ENCODE measurements at places on chromosomes 12 and 14. TPM values are rescaled to one million over a fixed set of nuclear protein-coding genes. Genes with fewer than 3 reads are reported as not detected.

DNA sequence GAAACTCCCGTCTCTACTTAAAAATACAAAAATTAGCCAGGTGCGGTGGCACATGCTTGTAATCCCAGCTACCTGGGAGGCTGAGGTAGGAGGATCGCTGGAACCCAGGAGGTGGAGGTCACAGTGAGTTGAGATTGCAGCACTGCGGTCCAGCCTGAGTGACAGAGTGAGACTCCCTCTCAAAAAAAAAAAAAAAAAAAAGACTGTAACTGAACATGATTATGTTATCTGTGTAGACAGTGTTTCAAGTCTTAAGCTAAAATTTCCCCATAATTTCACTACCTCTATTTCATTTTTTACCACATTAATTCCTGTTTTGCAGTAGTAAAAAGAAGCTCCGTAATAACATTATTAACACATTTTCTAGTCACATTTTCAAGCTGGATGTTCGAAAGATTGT lies 5.4 kb downstream of the PLBD1 start:
- no peak for DNase-seq

DNA sequence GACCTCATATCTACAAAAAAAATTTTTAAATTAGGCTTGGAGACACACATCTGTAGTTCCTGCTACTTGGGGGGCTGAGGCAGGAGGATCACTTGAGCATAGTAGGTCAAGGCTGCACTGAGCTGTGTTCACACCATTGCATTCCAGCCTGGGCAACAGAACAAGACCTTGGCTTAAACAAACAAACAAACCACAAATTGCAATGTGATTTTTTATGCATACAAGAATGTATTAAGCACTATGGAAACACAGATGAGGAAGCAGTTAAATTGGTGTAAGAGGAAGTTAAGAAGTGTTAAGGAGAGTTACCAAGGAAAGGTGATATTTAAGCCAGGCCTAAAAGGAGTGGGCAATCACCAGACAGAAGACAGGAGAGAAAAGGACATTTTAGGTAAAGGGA lies 83.6 kb upstream of the HECTD1 start:
- no peak for DNase-seq

GRCh38 chr12:44403185-44403584 lies 472.9 kb downstream of the NELL2 start:
- DNase-seq = no peak

DNA sequence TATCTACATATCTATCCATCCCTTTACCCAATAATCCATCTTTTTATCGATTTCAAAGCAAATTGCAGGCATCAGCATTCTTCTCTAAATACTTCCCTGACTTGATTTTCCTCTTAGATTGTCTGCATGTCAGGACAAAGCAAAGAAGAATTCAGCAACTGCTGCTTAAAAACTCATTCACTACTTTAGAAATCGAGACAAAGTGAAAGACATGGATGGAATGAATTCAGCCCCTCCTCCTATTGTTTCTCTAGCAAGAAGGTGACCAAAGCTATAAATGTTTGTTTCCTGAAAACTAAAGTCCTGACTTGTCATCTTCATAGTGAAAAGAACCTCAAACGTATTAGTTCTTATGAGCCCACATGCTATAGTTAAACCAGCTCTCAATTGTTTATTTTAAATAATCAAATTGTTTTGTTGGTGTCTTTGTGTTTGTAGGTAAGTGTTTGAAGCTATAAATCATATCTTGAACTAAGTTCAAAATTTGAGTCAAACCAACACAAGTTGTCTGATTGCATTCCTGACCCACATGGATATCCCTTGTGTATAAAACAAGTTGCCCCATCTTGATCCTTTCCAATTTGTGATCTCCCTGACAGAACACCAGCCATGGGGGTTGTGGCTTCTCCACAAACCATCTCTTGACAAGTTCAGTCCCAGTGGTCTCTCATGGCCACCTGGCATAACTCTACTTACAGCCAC lies 58.6 kb upstream of the ARHGAP5 start:
- no peak for DNase-seq

DNA sequence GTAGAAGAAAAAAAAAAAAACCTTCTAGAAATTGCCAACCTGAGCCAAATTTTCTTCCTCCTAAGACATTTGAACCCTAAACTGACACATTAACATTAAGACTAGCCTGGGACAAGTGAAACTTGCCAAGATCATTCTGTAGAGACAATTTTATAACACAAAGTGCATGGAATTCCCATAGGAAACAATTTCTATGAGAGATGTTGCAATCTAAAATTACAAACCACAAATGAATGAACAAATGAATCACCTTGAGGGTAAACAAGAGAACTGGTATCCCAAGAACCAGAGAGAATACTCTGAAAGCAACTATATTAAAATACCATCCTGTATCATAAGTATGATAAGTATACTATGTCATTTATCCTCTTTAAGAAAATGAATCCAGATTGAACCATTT lies 165.3 kb downstream of the DICER1 start:
- no peak for DNase-seq

DNA sequence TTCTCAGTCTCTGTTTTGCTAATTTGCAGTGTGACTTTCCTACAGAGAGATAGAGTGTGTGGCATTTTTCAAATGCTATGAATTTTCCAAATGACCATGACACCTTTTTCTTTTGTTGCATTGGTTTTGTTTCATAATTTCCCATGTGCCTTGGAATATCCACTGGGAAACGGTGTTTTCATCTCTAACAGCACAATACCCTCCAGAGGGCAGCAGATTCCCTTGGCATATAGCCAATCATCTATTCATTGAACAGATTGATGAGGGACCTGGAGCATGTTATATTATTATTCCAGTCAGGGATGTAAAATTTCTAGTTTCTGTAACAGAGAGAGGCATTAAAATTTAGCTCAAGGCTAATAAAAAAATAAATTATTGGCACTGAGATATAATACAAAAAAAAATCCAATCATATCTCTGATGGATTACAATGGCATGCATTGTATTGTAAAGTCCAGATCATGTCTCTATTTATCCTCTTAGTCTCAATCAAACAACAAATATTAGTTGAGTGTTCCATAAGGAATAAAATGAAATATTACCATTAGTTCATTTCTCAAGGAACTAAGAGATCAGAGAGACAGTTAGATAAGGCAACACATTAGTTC lies 29.6 kb upstream of the NTN4 start:
- DNase-seq = peak; percentile 19

DNA sequence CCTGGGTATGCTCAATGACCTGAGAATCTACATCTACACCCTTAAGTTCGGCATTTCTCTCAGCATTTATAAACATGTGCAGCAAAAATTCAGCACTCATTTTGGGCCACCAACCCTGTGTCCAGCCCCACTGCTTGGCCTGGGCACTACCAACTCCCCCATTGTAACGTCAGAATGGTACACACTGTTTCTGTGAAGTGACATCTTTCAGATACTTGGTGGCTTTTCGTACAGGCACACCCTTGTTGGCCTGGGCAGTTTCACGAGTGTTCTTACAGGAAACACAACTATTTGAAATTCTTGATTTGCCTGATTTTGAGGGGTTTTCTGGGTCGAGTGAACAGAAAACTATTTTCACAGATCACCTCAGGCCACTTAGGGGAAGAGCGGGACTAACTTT lies 46.0 kb downstream of the TSHR start:
- DNase-seq = no peak

- DNase-seq = peak; percentile 97
Observed at GRCh38 chr14:77139540-77140358, 1.8 kb downstream of the ZDHHC22 start.

DNA sequence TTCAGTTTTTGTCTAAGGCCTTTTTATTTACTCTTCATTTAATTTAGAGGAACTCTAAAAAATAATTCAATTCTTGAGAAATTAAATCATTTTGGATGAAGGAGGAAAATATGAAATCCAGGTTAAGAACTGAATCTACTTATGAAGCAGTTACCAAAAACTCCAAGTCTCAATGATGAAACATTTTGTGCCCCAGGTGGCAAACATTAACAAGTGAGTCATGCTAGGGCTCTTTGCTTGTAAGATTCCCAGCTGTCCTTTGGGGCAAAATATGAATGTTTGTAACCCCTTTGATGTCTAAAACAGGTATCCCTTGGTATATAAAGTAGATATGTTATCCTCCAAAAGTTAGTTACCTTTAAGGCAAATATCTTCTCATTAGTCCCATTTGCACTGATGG lies 202.4 kb downstream of the NEDD1 start:
- DNase-seq = no peak

DNA sequence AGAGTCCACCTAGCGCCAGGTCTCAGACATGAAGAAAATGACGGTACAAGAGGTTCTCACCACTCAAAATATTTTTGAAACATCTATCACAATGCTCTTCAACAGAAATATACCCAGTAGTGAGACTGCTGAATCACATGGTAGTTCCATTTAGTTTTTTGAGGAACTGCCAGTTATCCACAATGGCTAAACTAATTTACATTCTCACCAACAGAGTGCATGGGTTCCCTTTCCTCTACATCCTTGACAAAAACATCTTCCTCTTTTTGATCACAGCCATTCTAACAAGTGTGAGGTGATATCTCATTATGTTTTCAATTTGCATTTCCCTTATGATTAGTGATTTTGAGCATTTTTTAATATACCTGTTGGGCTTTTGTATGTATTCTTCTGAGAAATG lies 5.7 kb upstream of the GPR65 start:
- no peak for DNase-seq

RNASE2 gene
- total RNA-seq = not detected

PAX9 gene
- not detected for total RNA-seq

LMNTD1 gene
- not detected for total RNA-seq

ACSS3 gene
- total RNA-seq = 18.3 TPM

IL22 gene
- total RNA-seq = not detected

PROX2 gene
- not detected for total RNA-seq

ACACB gene
- 3.8 TPM for total RNA-seq

CNIH1 gene
- total RNA-seq = 98.5 TPM

GNS gene
- 34.7 TPM for total RNA-seq

FGF6 gene
- not detected for total RNA-seq
